ENCODE measurements at places on chromosomes 12 and 14.

- no peak for DNase-seq
- peaks cover 11% of the 10 kb centered on the region for H3K27me3 ChIP-seq
- no peak overlapping the region for H3K27ac ChIP-seq
- no peaks in the 10 kb centered on the region for H3K36me3 ChIP-seq
- H3K4me3 ChIP-seq, result no peak overlapping the region
Observed at GRCh38 chr14:23355871-23356435, 3.3 kb upstream of the SLC22A17 start.

- no peak for DNase-seq
- H3K36me3 ChIP-seq, result no peaks in the 10 kb centered on the region
- H3K27ac ChIP-seq, result no peak overlapping the region
- no peaks in the 10 kb centered on the region for H3K27me3 ChIP-seq
Observed at GRCh38 chr14:101215266-101215665, 311.7 kb upstream of the RTL1 start.

DNA sequence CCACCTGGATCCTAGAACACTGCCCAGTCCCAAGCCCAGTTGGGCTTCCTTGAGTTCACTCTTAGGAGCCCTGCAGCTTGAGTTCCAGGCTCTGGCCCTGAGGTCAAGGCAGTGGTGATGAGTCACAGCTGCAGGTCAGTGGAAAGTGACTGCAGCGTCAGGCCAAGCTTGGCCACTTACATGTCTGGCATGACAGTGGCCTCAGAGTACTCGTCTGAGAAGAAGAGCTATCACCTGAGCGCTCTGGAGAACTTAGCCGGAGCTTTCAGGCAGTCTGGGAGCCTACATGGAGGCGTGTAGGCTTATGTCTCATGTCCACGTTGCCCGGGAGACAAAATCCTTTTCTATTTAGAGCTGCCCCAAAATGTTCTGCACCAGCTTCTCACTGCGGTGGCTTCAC, 75.6 kb downstream of the ARL6IP4 start:
- no peaks in the 10 kb centered on the region for H3K36me3 ChIP-seq
- no peak overlapping the region for H3K4me3 ChIP-seq
- no peaks in the 10 kb centered on the region for H3K27me3 ChIP-seq

- H3K36me3 ChIP-seq, result no peaks in the 10 kb centered on the region
- H3K4me1 ChIP-seq, result peaks cover 13% of the 10 kb centered on the region
- no peaks in the 10 kb centered on the region for H3K27me3 ChIP-seq
- no peak for DNase-seq
Observed at GRCh38 chr12:101863981-101864380, 13.4 kb upstream of the DRAM1 start.

DNA sequence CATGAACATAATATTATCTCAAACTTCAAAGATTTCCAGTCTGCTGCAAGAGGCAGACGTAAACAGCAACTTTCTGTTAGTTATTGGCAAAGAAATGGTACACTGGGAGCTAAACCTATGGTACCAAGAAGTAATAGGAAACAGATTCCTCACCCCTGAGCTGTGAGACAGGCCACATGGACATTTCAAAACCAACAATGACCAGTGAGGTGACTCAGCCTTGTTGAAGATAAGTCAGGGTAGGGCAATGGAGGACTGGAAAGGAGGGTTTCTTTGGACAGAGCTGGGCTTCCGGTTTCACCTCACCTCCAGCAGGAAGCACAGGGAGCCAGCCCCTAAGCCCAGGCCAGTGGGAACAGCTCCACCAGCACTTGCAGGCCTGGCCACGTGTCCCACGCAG, 1320.5 kb downstream of the AACS start:
- no peaks in the 10 kb centered on the region for H3K4me1 ChIP-seq
- H3K36me3 ChIP-seq, result no peaks in the 10 kb centered on the region
- no peak for DNase-seq
- no peak overlapping the region for H3K4me3 ChIP-seq

GRCh38 chr14:68577802-68578541, 214.9 kb downstream of the ZFP36L1 start:
- no peak overlapping the region for H3K4me3 ChIP-seq
- no peaks in the 10 kb centered on the region for H3K4me1 ChIP-seq
- no peaks in the 10 kb centered on the region for H3K27me3 ChIP-seq
- DNase-seq, result no peak

DNA sequence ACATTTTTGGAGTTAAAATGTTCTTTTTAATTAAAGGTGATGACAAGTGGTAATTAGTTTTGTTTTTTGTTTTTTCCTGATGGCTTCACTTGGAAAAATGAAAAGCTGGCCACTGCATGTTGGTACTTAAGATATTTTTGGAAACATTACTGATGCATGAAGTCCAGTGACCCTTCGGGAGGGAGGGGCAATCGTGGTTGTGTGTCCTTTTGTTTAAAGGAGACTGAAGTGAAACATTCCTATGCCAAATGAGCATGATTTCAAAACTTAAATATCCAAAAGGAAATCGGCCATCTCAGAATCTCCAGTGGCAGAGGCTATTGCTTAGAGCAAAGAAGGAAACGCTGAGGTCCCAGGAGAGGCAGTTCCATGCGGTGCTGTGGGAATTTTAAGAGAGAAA, 20.1 kb downstream of the LTBP2 start:
- H3K36me3 ChIP-seq, result no peaks in the 10 kb centered on the region
- H3K27ac ChIP-seq, result no peak overlapping the region
- DNase-seq, result no peak
- no peak overlapping the region for H3K4me3 ChIP-seq
- H3K4me1 ChIP-seq, result peaks cover 11% of the 10 kb centered on the region

DNA sequence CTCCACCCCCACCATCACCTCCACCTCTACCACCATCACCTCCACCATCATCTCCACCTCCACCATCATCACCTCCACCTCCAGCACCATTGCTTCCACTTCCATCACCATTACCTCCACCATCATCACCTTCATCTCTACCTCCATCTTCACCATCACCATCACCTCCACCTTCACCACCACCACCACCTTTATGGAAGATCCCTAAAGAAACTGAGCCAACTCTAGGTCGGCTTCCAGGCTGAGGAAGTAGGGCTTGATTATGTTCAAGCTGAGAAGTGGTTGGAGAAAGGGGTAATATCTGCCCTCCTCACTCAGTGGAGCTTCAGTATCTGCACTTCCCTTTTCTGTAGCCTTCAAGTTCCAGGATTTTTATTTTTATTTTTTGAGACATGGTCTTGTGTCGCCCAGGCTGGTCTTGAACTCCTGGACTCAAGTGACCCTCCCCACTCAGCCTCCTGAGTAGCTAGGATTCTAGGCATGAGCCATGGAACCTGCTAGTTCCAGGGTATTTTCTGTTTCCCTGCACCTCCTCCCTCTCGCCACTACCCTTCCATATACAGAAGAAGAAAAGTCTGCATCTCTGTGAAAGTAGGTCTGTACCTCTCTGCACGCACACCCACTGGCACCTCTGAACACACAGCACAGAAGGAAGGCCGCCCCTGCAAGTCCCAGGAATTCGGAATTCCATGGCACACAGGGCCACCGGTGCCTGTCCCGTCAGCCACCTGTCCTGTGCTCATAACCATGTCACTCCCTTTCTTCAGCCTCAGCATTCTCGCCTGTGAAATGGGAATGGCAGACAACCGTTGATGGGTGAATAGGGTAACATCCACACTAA, 5.9 kb downstream of the ZBTB42 start:
- H3K4me1 ChIP-seq, result peaks cover 3% of the 10 kb centered on the region
- H3K4me3 ChIP-seq, result no peak overlapping the region
- no peak for DNase-seq
- no peaks in the 10 kb centered on the region for H3K27me3 ChIP-seq

DNA sequence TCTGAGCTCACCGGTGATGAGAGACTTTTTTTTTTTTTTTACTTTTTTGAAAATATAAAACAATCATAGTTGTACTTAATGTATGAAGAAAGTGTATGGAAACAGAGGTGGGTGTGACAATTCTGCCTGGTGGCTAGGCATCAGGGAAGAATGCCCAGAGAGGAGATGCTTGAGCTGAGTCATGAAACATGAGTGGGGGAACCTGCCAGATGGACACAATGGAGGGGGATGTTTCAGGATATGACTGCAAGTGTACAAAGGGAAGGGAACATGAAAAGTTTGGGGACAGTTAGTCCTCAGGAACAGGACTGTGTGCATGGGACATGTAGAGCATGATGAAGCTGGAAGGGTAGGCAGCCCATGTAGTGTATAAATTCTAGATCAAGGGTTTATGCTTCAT, 274.2 kb upstream of the E2F7 start:
- no peaks in the 10 kb centered on the region for H3K27me3 ChIP-seq
- no peak overlapping the region for H3K27ac ChIP-seq
- no peaks in the 10 kb centered on the region for H3K36me3 ChIP-seq
- H3K4me1 ChIP-seq, result no peaks in the 10 kb centered on the region
- DNase-seq, result no peak

GRCh38 chr12:6774499-6775062, 2.3 kb downstream of the LAG3 start:
- peaks cover 48% of the 10 kb centered on the region for H3K4me1 ChIP-seq
- H3K36me3 ChIP-seq, result no peaks in the 10 kb centered on the region
- H3K4me3 ChIP-seq, result peak overlapping the region; percentile 34
- H3K27ac ChIP-seq, result no peak overlapping the region
- no peak for DNase-seq

GRCh38 chr14:57480051-57480450, 13.6 kb downstream of the CCDC198 start:
- H3K4me1 ChIP-seq, result no peaks in the 10 kb centered on the region
- H3K36me3 ChIP-seq, result no peaks in the 10 kb centered on the region
- no peak overlapping the region for H3K4me3 ChIP-seq
- H3K27me3 ChIP-seq, result no peaks in the 10 kb centered on the region

GRCh38 chr14:92613008-92613658, 99.6 kb downstream of the RIN3 start:
- no peaks in the 10 kb centered on the region for H3K36me3 ChIP-seq
- H3K27me3 ChIP-seq, result no peaks in the 10 kb centered on the region
- H3K4me3 ChIP-seq, result no peak overlapping the region
- no peak for DNase-seq

DNA sequence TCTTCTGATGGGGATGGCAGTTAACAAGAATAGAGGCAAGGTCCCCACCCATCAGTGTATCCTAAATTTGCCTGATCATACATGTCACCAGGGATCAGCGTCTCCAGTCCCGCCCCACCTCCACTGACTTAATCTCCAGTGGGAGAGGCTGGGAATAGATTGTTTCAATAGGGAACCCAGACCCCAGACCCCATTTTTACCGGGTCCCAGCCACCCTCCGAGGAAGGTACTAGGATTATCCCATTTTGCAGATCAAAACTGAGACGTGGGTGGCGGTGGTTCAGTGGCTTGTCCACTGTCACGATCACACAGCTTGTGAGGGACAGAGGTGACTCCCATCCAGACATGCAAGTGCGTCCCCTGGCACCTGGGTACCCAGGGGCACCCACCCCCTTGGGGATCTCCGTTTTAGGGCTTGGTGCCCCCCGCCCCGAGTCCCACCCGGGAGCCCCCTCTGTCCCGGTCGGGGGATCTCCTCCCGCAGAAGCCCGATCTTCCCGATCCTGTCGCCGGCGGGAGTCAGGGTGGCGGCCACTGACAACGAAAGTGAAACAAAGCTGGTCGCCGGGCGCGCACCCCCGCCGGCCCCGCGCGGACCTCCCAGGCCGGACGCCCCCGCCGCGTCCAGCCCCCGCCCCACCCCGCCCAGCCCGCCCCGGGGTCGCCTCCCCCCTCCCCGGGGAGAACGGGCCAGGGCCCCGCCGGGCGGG, 523 bp downstream of the WSB2 start:
- peaks cover 13% of the 10 kb centered on the region for H3K4me1 ChIP-seq
- H3K36me3 ChIP-seq, result no peaks in the 10 kb centered on the region
- no peaks in the 10 kb centered on the region for H3K27me3 ChIP-seq

DNA sequence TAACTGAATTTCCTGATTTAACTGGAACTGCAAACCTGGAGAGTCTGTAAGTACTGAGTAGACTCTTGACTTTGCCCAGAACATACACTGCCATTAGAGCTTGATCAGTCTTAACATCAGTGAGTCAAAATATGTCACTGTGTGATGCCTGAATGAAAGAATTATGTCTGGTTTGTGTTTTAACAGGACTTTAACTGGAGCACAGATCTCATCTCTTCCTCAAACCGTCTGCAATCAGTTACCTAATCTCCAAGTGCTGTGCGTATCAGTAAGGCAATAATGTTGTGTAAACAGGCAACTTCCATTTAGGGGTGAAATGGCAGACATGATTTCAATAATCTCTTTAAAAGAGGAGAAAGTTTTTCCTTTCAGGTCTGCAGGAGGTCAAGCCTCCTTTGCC, 97.0 kb downstream of the ZFC3H1 start:
- H3K4me1 ChIP-seq, result no peaks in the 10 kb centered on the region
- no peaks in the 10 kb centered on the region for H3K36me3 ChIP-seq
- H3K27me3 ChIP-seq, result no peaks in the 10 kb centered on the region
- no peak for DNase-seq
- H3K4me3 ChIP-seq, result no peak overlapping the region

DNA sequence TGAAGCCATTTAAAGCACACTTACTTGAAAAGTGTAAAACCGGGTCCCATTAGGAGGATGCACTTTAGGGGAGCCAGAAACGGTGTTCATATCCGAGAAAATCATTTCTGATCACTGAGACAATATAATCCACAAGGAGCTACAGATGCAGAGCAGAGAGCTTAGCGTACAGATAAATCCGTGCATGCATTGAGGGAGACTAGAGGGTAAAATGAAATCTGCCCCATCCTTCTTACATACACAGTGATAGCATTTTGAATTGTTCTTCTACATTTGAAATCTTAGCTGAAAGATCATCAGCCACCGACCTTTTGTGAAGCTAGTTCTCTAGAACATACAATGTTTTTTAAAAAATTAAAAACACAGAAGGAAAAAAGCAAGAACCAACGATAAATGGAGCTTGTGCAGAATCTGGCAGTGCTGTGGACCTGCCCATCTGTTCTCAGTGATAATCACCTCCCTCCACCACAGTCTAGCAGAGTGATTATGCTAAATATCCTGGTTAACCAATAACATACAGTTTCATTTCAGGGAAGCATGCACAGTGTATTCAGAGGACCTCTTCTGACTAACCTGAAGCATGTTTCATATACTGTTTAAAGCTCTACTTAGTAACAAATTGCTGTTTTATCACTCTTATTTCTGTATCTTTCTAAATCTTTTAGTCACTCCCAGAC, 161.1 kb downstream of the PPFIA2 start:
- H3K27ac ChIP-seq, result no peak overlapping the region
- H3K4me3 ChIP-seq, result no peak overlapping the region
- H3K36me3 ChIP-seq, result no peaks in the 10 kb centered on the region
- H3K4me1 ChIP-seq, result no peaks in the 10 kb centered on the region
- no peaks in the 10 kb centered on the region for H3K27me3 ChIP-seq

GRCh38 chr14:77189479-77189878, 7.9 kb downstream of the TMEM63C start:
- H3K36me3 ChIP-seq, result no peaks in the 10 kb centered on the region
- no peak for DNase-seq

- H3K36me3 ChIP-seq, result no peaks in the 10 kb centered on the region
- no peak overlapping the region for H3K4me3 ChIP-seq
- H3K27ac ChIP-seq, result no peak overlapping the region
- no peaks in the 10 kb centered on the region for H3K4me1 ChIP-seq
- no peaks in the 10 kb centered on the region for H3K27me3 ChIP-seq
Observed at GRCh38 chr12:80472236-80472635, 28.2 kb downstream of the PTPRQ start.

- no peak overlapping the region for H3K4me3 ChIP-seq
- no peaks in the 10 kb centered on the region for H3K4me1 ChIP-seq
- DNase-seq, result no peak
- no peaks in the 10 kb centered on the region for H3K27me3 ChIP-seq
Observed at GRCh38 chr12:104399740-104400612, 56.8 kb upstream of the CHST11 start.

- no peaks in the 10 kb centered on the region for H3K36me3 ChIP-seq
- DNase-seq, result no peak
- H3K4me3 ChIP-seq, result no peak overlapping the region
- H3K4me1 ChIP-seq, result no peaks in the 10 kb centered on the region
- no peak overlapping the region for H3K27ac ChIP-seq
- no peaks in the 10 kb centered on the region for H3K27me3 ChIP-seq
Observed at GRCh38 chr12:128476266-128476665, 209.3 kb downstream of the TMEM132C start.
